Retinal pigment epithelial cell (primary cell): ENCODE measurements at places on chromosomes 5 and 9.

- no peak for DNase-seq
Measured at GRCh38 chr9:123880420-123880819, 49.5 kb downstream of the DENND1A start.

DNA sequence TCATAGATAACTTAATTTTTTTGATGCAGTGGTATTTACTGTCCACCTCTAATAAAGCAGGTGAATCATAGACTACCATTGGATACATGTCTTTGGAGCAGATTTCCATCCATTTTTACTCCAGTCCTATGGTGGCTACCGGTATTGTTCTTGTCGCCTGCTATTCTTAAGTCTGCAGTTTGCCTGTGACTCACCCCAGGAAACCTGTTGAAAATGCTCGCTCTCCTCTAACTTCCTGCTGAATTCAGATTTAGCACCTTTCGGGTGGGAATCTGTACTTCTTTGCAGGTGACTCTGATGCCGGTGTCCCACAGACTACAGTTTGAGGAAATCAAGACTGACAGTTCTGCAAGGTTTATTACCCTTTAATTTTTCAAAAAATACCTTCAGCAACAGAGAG is 58.8 kb upstream of the DHFR start:
- DNase-seq: no peak

- no peak for DNase-seq
Measured at GRCh38 chr9:123964761-123965160, 34.8 kb upstream of the DENND1A start.

GRCh38 chr9:20178197-20178596 is 389.4 kb upstream of the SLC24A2 start:
- no peak for DNase-seq

GRCh38 chr9:22740781-22741180 is 294.2 kb downstream of the DMRTA1 start:
- DNase-seq: no peak

- DNase-seq: no peak
Measured at GRCh38 chr5:146633323-146633764, 117.4 kb upstream of the GPR151 start.

DNA sequence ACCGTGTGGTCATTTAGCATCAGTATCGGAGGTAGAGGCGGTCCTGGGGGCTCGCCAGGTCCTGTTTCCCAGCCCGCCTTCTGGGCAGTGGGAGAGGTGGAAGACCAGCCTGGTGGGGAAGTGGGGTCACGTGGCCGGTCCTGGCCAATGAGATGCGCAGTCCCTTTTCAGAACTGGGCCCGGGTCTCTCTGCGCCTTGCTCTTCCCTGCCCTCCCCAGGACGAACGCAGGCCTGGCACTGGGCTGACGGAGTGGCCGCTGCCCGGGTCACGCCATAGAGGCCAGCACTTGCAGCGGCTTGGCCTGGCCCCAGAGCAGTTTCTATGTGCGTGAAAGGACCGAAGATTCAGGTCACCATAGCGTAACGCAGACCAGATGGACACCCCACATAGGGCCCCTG is 97.6 kb downstream of the OLFM1 start:
- no peak for DNase-seq

- DNase-seq: no peak
Measured at GRCh38 chr9:119801311-119801710, 432.1 kb upstream of the BRINP1 start.

- DNase-seq: no peak
Measured at GRCh38 chr5:172245703-172246125, 37.9 kb downstream of the UBTD2 start.

- DNase-seq: no peak
Measured at GRCh38 chr9:69798744-69799143, 21.9 kb upstream of the CFAP95 start.

GRCh38 chr9:95834281-95834907 is 41.1 kb upstream of the ERCC6L2 start:
- DNase-seq: no peak

DNA sequence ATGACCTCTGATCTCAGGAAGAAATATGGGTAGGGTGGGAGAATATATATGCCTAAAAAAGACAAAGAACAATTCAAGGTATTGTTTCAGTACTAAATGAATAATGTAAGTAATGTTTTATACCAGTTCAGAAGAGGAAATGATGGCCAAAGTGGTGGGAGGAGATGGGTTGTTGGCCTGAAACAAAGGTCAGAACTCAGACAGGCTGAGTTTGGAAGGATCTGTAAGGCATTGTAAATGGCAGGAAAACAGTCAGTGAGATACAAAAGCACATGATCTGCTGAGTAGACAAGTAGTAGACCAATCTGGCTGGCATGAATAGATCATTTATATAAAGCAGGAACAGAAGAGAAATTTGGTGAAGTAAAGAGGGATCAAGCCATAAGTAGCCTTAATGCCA is 175.8 kb upstream of the PLCXD3 start:
- DNase-seq: no peak

DNA sequence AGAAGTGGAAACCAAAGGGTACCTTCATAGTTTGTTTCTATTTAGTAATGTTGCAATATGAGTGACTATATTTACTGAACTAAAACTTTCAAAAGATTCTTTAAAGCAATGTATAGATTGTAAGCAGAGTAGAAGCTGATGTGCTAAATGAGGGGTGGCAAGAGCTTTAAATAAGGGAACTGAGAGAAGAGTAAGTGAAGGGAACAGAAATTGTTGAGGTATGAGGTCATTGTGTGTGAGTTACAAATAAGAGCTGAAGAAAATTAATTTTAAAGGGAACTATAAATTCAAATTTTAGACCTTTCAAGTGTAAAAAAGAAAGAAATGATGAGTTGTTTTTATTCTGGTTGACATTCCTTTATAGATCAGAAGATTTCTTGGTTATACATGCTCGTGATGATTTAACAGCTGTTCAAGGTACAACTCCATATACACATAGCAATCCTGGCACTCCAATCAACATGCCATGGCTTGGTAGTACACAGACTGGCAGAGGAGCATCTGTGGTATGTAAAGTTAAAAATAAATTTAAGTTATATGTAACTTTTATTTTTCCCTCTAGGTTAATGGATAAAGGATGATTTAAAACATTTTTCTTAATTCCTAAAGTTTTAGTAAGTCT is 135.1 kb upstream of the TNFAIP8 start:
- no peak for DNase-seq

- no peak for DNase-seq
Measured at GRCh38 chr9:131149688-131150053, 24.3 kb downstream of the NUP214 start.

- no peak for DNase-seq
Measured at GRCh38 chr5:40486437-40487275, 193.1 kb upstream of the PTGER4 start.

DNA sequence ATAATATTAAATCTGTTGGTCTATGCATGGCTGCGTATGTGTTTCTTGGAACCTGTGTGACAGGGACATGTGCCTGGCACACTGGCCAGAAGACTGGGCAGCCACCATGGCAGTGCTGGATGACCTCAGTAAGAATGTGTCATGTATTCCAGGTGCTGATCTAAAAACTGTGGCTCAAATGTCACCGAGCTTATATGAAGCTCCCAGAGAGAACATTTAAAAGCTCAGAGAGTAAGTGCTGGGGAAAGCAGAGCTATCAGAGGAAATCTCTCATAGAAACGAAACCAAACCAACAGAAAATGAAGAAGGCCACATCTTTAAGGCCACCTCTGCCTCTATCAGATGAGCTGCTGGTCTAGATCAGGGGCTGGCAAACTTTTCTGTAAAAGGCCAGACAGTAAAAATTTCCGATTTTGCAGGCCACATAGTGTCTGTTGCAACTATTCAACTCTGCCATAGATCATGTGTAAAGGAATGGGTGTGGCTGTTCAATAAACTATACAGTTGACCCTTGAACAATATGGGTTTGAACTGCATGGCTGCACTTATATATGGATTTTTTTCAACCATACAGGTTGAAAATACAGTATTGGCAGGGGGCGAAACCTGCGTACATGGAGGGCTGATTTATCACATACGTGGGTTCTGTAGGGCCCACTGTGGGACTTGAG is 31.8 kb downstream of the TSTD2 start:
- DNase-seq: no peak

GRCh38 chr9:26129217-26129616 is 451.0 kb upstream of the TUSC1 start:
- no peak for DNase-seq
